ENCODE measurements at places on chromosomes 7 and 10. TPM values are rescaled to one million over a fixed set of nuclear protein-coding genes. Genes with fewer than 3 reads are reported as not detected.

Gene PPP2R2D
- 15.8 TPM for total RNA-seq

Gene FAM237B
- total RNA-seq: not detected

Gene AGR2
- total RNA-seq: not detected

Gene DYNC1I1
- total RNA-seq: 8.4 TPM

- DNase-seq: no peak
These were observed 69.8 kb downstream of the GLI3 start for GRCh38 chr7:42167206-42167605.

DNA sequence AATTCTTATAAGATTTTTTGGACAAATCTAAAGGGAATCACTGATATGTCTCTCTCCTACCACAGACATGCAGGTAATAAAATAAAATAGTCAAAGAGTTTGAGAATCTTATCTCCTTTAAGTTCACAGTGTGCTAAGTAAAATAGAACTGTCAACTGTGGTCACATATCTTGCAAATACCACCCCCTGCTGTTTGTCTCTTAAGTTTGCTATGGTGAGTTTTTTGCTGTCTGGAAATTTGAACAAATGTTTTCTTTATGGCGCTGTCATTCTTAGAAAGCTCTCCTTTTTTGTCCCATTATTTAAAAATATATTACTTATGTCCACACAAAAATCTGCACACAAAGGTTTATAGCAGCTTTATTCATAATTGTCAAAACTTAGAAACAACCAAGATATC, 19.6 kb downstream of the GIMAP5 start:
- DNase-seq: peak; percentile 35

GRCh38 chr7:72465521-72465920, 53.4 kb upstream of the CALN1 start:
- no peak for DNase-seq

DNA sequence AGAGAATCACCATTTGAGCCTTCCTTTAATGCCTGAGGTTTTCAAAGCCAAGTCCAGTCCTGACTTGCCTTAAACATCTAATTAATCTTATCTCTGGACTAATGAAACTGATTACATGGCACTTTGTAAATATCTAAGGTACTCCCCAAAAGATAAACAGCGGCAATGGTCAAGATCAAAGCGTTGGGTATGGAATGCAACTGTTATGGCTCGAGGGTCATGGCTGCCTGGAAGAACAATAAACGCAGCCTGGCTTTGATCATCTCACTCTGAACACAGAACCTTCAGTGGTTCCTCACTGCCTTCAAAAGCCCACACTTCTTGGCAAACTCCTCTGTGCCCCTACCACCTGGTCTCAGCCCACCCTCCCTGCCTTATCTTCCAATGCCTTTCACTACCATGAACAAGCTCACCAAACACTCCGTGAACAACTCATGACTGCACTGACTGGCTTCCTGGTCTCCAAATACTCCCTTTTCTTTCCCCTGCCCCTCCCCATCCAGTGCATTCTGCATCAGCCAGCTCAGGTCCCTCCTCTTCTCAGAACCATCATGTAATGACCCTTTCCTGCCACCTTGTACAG, 150.2 kb upstream of the NFE2L3 start:
- no peak for DNase-seq

DNA sequence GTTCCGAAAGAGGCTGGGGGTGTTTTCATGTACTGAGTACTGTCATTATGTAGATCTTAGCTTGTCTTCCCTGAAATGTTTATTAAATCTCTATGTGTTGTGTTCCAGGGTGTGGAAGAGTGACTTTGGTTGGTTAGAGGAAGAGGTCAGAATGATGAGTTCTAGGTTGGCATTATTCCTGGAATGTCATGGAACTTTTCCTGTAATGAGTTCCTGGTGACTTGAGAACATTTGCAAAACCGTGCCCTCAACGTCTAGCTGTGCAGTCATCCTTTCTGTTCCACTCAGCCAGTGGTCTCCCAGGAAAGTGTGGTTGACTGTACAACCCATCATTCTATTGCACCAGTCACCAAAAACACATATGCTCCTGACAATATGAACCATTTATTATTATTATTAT, 129.6 kb downstream of the BICC1 start:
- peak; percentile 35 for DNase-seq

- DNase-seq: peak; percentile 19
These were observed 55.8 kb downstream of the TMEM26 start for GRCh38 chr10:61397175-61397986.

Gene FEZF1
- 0.69 TPM for total RNA-seq

Gene MACROH2A2
- total RNA-seq: 39.0 TPM

Gene NEURL1
- total RNA-seq: not detected

- DNase-seq: no peak
These were observed 843.6 kb downstream of the PCDH15 start for GRCh38 chr10:53957401-53957800.

DNA sequence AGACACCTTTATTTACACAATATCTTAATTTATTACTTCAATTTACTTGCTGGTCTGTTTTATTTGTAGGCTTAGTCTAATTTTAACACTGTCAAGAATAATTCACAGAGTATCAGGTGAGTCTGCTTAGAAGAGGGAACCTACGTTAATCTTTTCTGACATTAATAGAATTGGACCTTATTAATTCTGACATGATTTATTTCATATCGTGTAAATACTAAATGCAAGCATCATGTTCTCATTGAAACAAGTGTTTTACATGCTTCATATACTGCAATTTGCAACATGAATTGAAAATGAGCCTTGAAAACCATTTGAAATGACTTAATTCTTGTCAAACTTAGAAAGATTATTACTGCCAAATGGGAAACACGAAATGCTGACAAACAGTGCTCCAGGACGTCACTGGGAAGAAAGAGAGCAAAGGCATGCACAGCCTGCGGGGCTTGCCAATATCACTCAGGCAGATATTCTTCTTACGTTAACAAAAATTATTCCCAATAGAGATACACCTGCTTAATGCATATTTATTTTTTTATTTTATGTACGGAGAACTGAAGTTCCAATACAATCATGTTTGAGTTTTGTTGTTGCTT, 282.0 kb upstream of the AKR1E2 start:
- no peak for DNase-seq

DNA sequence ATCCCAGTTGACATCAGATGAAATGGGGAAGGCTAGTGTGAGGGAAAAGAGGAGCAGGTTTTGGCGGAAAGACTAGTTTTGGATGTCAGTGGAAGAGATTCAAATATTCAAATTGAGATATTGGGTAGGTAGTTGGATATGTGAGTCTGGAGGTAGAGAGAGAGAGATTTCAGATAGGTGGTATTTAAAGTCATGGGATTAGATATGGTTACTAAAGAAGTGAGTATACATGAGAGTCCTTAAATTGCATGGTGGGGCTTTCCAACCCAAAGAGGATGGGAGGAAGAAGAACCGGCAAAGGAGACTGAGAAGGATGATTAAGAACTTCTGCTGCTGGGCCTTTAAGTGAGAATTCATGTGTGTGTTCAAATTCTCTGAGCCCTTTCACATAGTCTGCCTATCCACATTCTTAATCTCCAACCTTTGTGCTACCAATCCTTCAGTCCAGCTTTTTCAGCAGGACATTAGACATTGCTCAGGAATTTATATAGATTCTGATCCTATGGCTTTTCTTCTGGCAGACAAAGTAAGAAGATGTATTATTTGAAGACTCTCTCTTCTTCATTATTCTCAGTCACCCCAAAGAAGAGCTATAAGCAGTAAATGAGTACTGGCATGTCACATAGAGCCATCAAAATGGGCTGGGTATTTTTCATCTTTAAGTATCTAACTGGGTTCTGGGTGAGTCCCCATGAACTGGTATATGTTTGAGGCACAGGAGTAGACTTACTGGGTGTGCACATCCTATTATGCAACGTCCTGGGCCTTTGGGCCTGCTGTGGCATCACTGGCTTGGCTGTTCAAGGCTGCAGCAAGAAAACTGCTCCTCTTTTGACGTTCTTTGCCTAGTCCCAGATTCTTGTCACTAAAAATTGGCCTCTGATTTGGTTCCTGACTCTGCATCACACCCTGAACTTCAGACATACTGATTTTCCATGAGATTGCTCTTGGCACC, 33.6 kb downstream of the ST7 start:
- no peak for DNase-seq

GRCh38 chr10:51832652-51833383, 133.4 kb upstream of the CSTF2T start:
- peak; percentile 72 for DNase-seq

GRCh38 chr7:141039376-141039775, 24.6 kb upstream of the MRPS33 start:
- peak; percentile 33 for DNase-seq

Gene ANKRD61
- total RNA-seq: 0.89 TPM

Gene NOS3
- 0.39 TPM for total RNA-seq

- no peak for DNase-seq
These were observed 11.7 kb downstream of the MGAM2 start for GRCh38 chr7:142123184-142123583.

GRCh38 chr10:49072166-49072885, 43.0 kb downstream of the VSTM4 start:
- DNase-seq: no peak

DNA sequence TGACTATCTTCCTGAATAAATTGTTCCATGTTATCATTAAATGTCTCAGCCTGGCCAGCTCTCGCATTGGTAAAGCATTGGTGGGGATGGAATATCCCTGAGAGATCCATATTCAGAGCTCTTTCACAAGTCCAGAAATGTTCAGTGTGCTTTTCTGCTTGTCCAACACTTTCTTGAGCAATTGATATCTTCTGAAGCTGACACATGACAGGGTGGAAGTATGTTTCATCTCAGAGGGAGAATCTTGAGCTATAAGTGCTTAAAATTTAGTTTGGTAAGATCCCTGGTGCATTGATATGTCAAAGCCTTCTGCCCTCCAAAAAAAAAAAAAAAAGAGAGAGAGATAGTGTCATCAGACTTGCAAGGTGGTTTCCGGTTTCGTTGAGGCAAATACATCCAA, 7.4 kb downstream of the IFIT3 start:
- DNase-seq: no peak

Gene MSS51
- total RNA-seq: 0.57 TPM

DNA sequence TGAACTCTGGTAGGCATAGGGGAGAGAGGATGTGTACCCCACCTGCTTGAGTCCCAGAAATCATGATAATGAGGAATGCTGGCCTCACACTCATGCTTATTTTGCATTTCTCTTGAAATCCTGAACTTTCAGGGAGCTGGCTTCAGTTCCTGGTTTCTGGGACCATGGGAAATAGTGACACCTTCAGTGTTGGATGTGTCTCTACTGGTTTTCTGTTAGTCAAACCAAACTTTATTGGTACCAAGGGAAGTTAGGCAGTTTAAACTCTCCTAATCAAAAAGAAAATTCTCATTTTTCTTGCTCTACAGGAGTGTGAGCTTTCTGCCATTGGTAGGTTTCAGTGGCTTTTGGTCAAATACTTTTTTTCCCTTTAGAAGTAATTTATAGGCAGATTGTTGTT, 11.8 kb upstream of the PCGF5 start:
- no peak for DNase-seq

DNA sequence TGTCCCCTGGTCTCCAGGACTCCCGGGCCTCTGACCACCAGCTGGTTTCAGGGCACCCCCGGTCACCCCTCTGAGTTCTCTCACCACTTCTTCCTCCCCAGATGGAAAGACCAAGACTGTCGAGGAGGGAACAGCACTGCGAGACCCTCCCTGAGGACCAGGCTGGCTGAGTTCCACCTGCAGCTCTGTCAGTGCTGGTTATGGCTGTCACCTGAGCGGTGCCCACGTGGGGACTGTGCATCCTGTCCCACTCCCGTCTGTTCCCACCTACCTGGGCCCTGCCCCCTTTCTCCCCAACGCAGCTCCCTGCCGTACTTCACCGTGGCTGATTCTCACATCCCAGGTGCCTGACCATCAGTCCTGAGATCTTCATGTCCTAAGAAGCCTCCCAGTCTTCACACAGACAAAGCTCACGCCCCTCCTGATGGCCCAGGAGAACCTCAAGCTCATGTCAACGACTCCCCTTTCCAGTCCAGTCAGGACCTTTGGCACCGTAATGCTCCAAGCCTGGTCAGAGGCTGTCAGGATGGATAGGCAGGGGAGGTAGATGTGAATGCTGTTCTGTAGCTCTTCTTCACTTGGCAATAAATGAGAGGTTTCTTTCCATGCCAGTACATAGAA, 159.7 kb downstream of the USP6NL start:
- no peak for DNase-seq

GRCh38 chr7:155069992-155070751, at the start of gene HTR5A:
Gene HTR5A (plus strand): TSS chr7:155070324. CDS start chr7:155070900, 576 bp downstream.
- DNase-seq: peak; percentile 93

Gene PRF1
- not detected for total RNA-seq

Gene CFTR
- 0.06 TPM for total RNA-seq

Gene EN2
- total RNA-seq: 1.4 TPM

DNA sequence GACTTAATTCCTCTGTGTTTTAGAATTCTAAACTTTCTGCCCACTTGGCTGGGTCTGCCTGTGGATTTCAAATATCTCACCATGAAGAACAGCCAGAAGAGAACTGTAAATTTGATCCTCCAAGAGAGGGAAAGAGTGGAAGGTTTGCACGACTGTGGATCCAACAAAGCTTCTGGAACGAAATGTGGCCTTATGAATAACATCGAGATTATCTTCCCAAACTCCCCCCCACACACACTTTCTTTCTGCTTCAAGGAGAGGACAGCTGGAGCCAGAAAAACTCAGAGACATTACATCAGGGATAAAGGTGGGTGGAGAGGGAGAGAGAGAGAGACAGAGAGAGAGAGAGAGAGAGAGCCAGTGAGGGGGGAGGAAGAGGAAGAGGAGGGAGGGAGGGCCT, 570.1 kb upstream of the MGMT start:
- DNase-seq: no peak

DNA sequence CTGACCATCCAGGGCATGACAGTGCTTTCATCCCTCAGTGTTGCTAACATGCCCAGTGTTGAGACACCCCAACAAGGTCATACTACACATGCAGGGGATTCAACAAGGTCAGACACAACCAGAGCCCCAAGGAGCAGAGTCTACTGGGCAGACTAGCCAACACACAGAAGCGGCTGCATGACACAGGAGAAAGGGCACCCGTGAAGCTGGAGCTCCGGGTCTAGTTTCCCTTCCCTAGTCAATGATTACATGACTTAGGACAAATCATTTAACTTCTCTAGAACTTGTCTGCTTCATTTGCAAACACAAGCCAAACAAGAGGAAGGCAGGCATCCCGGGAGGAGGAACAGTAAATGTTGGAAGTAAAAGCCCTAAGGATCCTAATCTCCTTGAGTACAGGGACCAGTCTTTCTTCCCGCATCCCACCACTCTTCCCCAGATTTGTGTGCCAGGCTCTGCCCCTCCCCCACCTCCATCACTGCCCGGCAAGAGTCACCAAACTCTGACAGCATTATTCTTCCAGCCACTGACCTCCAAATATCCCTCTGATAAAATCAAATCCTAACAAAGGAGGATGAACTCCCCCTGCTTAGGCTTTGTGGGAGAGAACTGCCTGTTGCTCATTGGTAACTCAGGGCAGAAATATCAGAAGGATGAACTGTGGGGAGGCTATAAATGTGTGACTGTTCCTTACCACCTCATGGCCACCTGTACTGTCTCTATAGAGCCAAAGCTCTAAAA, 104.3 kb downstream of the KCNMA1 start:
- DNase-seq: no peak

DNA sequence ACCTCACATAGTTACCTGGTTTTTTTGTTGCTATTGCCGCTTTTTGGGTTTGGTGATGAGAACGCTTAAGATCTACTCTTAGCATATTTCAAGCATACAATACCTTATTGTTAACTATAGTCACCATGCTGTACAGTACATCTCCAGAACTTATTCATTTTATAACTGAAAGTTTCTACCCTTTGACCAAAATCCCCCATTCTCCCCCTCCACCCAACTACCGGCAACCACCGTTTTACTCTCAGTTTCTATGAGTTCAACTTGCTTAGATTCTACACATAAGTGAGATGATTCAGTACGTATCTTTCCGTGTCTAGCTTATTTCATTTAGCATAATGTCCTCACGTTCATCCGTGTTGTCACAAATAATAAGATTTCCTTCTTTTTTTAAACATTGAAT, 86.7 kb upstream of the IL6 start:
- DNase-seq: no peak

Gene HOGA1
- not detected for total RNA-seq
